Lung microvascular endothelial cell (primary cell): ENCODE measurements at places on chromosomes 2 and 18. TPM values are rescaled to one million over a fixed set of nuclear protein-coding genes. Genes with fewer than 3 reads are reported as not detected.

MBP gene
- total RNA-seq: 3.5 and 6.9 TPM in 2 replicates

GKN1 gene
- not detected in 2 replicates for total RNA-seq

G6PC2 gene
- not detected in 2 replicates for total RNA-seq

LGALSL gene
- total RNA-seq: 2.4 and 2.6 TPM in 2 replicates

FAM237A gene
- total RNA-seq: not detected in 2 replicates

DNA sequence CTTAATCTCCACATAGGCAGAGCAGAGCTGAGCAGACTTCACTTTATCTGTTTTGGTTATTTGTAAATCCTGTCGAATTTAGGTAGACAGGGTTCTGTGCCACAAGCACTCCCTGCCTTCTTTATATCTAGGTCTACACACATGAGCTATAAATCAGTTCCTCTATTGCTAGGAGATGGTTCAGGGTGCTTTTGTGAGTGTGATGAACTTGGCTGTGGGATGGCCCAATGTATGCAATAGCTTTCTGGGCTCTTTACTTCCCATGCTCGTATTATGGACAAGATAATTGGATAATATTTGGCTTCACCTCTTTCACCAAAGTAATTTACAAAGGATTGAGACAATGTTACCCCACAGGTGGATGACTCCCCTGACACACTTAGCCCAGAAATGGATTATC is 72.2 kb downstream of the PLB1 start:
- no peak for DNase-seq

DNA sequence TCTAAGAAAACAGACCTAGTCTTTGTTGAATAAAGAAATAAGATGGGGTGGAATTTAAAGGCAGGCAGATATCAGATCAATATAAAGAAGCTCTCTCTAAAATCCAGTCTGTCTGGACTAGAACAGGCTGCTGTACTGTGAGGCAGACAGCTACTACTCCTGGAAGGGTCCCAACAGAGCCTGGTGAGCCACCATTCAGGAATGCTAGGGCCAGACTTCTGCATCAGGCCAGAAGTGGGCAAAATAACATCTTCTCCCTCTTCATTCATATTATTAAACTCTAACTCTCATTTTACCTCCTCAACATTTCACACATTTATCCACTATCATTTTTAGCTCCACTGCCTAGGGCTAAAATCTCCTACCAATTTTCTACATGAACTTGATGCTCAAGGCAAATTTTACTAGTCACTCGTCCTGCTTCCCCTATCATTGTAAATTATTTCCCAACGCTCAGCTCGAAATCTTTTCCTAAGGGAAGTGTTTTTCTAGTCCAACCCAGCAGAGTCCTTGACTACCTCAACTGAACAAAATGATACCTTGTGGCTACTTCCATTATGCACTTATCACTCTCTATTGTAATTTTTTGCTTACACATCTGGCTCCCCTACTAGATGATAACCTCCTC is 45.2 kb upstream of the GLS start:
- DNase-seq: peak; percentile 53

DNA sequence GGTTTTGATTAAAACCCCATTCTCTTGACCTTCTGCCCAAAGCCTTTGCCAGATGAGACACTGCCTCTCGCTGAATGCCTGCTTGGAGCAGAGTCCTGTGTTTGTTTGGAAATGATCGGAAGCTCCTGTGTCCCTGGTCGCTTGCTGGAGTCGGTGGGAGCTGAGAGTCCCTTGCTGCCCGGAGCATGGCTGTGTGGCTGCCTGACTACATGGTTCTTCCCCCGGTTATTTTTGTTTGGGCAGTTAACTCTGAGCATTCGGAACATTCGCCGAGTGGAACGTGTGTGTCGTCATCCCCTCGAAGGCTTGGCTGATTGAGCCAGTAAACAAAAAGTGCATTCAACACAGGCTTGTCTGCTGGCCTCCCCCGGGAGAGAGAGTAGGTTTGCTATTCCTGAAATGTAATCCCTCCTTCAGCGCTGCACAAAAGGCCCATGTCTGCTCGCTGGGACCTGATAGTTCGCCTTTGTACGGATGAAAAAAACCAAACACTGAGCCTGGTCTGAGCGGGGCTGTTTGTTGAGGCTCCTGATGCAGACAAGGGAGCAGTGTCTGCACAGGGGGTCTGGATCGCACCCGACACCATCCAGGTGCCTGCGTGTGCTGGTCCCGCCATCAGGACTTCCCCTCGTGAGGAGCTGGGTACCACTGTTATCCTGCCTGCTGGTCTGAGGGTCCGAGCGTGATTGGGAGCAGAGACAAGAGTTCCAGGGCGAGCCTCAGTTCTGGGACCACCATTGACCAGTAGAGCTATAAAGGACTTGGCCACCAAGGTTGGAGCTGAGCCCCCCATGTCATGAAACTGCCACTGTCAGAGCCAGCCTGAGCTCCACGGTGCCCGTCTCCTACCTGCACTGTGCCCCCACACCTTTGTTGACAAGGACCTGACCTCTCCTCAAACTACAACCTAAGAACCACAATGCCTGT is 83.8 kb downstream of the AGAP1 start:
- DNase-seq: no peak

- no peak for DNase-seq
Measured at GRCh38 chr2:206718296-206718695, at the start of gene DYTN. Gene DYTN (minus strand): TSS chr2:206718396. CDS start chr2:206718279, 117 bp downstream.

DNA sequence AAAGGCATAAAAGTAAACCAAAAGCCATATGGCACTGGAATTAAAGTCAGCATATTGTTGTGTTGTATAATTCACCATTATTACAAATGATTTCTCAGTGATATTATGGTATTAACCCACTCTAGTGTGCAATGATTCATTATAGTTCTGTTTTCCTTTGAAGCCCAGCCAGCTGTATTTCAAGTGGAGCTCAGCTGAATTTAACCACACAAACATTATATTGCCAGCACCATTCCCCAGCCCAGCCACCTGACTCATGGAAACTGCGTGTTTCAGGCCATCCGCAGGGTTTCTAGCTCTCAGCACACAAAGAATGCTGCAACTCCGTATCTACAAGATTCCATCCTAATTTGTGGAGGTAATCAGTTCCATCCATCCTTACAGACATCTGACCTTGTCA is 166.8 kb upstream of the CHAC2 start:
- no peak for DNase-seq

DNA sequence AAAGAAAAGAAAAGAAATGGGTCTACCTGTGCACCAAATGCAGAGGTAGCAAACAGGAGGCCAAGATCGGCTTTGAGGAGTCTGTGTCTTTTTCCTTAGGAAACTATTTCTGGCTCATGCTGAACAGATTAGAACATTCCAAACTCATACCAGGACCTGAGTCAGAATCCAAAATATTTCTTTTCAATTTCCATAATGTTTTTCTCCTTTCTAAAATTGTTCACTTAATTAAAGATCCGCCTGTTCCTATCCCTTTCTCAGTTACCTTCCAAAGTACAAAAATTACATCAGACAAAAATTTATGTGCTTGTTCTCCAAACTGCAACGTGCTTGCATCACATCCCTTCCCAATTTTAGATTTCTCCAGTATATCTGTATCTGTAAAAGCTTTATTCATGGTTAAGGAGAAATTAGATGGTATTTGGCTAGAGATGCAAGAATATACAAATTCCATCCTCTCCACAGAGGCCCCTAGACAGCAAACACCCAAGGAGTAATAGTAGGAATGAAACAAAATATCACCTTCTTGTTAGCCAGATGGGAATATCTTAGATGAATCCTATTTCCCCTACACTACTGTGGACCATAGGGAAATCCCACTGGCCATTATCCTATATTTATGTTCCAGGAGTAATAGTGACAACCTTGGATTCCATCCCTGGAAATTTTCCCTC is 130.6 kb downstream of the LNPK start:
- no peak for DNase-seq

DNA sequence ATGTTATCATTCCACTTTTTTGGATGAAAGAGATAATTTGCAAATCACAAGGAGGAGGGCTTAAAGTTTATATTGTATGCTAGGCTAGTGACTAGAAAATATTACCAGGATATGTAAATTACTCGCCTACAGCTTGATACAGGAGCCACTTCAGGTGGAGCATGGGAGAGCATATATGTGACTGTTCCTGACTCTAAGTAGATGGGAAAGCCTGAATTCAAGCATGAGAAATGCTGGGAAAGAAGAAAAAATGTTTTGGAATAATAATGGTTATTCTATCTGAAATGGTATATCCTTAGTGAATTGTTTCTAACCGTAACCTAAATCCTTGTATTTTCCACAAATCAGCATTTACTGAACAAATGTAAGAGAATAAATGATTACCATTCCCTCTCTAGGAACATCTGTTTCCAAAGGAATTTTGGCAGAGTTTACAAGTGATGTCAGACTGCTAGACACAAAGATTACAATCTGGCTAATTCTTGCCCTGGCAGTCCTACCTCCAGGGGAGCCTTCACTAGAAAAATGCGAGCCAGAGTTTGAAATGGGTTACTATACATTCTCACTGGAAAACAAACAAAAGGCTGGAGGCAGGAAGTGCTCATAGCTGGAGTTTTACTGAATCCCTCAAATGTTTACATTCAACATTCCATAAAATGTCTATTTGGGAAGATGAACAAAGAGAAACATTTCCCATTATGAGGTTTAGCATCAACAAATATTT is 129.4 kb upstream of the MAPRE2 start:
- no peak for DNase-seq

- DNase-seq: peak; percentile 43
Measured at GRCh38 chr18:41906528-41907146, 48.4 kb upstream of the PIK3C3 start.

GRCh38 chr2:218736531-218736930 is 25.9 kb downstream of the TTLL4 start:
- no peak for DNase-seq

DNA sequence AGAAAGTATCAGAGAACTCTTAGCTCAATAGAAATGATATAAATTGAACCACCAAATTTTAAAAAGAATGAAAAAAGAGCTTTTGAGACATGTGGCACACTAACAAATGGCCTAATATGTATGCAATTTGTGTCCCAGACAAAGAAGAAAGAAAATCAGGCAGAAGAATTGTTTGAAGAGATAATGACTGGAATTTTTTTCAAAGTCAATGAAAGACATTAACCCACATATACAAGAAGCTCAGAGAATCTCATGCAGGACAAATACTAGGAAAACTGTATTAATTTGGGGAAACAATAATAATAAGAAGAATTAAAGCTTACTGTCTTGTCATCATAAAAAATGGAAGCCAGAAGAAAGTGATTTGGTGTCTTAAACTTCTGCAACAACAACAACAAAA is 304.1 kb upstream of the RND3 start:
- no peak for DNase-seq

DNA sequence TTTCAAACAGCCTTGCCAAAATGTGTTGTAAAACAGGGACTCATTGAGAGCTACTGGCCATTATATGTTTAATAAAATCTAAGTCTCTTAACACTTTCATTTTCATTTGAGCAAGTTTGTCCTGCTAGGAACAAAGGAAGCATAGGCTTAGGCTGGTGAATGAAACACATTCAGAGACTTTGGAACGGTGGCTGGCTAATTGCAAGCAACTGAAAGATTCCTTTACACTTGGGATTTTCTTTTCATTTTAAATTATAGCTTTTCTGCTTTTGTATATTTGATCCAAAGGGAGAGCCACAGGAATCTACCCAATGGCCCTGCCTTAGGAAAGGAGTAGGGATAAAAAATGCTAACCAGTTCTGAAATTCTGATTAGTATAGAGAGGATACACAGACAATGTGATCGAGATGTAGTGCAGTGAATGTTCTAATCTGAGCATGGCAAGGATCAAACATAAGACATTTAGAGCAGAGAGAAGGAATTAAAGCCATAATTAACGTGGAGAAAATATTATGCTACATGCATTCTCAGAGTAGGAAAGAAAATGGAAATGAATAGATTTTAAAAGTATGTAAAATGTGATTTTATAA is 911.4 kb upstream of the SLC39A10 start:
- no peak for DNase-seq

DNA sequence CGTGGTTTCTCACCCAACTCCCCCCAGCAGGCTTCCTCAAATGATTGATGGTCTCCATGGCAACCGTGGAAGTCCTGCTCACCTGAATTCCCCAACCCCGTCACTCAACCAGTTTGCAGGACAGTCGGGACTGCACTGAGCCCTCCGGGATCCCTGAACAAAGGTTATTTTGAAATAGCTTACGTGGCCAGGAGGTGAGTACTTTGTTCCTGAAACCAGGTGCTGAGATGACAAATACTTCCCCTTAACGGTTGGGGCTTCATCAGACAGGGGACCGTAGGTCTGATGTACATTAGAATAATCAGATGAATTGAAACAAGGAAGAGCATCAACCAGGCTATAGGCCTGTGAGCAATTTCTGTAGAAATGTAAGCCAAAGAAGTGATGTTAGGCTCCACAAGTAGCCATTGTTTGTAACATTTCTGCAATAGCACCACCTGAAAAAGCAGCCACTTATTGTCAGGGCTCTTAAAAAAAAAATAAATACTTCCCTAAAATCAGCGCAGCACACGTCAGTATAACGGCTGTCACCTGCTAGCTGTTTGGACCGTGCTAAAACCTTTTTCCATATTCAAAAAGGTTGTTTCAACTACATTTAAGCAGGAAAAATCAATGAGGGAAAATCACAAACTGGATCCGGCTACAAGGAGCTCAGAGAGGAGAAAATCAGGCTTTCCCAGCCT is 206.4 kb upstream of the ID2 start:
- no peak for DNase-seq

DNA sequence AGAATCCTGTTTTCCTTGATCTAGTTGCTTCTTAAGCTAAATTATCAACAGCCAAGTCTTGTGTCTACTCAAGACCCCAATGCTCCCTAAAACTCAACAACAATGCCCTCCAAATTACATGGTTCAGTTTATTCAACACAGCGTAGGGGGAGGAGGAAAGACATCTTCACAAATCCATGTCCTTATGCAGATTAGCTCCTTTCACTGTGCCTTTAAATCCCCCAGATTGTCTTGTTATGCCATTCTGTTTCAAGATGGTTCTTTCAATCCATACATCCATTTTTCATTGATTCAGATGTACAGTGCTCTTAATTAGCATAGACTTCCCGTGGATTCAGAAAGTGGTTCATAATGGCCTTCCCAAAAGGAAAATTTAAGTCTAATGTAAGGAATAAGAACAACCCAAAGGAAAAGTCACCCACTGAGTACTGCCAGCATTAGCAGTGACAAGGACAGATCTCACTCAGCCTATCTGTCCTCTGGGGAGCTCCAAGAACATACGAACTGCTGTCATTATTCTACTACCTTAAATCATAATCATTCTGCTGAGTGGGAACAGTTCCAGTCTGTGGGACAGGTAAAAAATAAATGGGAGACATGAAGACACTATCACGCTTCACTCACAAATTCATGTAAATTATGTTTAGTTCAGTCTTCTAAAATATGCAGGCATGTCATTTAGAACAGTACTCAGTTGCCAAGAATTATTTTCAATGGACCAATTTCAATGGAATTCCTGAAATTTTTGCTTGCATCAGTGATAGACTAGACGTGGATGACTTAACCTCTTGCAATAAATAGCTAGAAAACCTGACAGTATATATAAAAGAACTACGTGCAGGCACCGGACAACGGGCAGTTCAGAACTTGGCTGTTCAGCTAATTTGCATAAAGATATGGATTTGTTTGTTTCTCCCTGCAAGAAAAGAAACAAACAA is 58.9 kb upstream of the RNU4ATAC start:
- peak; percentile 26 for DNase-seq

DNA sequence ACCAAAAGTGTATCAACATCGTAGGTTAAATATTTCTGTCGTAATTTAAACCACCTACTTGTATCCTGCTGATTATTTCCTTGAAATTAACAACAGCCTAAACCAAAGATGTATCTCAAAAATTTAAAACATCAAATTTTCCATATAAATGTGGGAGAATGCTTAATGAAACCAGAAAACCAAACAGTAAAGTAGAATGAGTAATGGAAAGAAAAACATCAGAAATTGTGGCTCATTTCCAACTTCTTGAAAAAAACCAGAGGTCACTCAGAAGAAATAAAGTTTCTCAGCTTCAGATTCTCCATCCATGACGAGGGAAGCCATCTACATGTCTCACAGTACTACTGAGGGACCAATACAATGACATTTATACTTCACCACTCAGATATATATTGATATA is 296.5 kb downstream of the NOL4 start:
- no peak for DNase-seq
